Left kidney (tissue), 8 donors: ENCODE measurements at places on chromosomes 3 and 15. TPM values are rescaled to one million over a fixed set of nuclear protein-coding genes. Genes with fewer than 3 reads are reported as not detected.

Gene ZNF80
- 0.15 TPM for polyA plus RNA-seq

- no peak for DNase-seq
Observed at GRCh38 chr15:90599644-90600043, 69.9 kb downstream of the CRTC3 start.

DNA sequence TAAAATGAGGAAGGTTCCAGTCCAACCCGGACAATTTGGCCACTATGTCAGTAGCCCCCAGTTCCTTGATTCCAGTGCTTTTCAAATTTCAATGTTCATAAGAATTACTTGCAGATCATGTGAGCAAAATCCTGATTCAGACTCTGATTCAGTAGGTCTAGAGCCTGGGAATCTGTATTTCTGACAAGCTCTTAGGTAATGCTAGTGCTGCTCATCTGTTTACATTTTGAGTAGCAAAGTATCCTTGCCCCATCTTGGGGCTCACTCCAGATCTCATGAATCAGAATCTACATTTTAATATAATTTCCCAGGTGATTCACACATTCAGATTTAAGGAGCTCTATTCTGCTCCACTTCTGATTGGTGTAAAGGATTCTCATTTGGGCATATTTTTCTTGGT lies 142.0 kb downstream of the NAALADL2 start:
- no peak for DNase-seq

GRCh38 chr3:34584971-34585370 lies 786.5 kb downstream of the PDCD6IP start:
- DNase-seq, result no peak

- no peak for DNase-seq
Observed at GRCh38 chr15:57727031-57727430, 20.5 kb downstream of the POLR2M start.
